Activated CD4-positive, alpha-beta T cell treated with anti-CD3 and anti-CD28 coated beads for 24 hours (primary cell): ENCODE measurements at places on chromosomes 5 and 9.

GRCh38 chr5:1948111-1948510, 65.4 kb upstream of the IRX4 start:
- no peak for DNase-seq

DNA sequence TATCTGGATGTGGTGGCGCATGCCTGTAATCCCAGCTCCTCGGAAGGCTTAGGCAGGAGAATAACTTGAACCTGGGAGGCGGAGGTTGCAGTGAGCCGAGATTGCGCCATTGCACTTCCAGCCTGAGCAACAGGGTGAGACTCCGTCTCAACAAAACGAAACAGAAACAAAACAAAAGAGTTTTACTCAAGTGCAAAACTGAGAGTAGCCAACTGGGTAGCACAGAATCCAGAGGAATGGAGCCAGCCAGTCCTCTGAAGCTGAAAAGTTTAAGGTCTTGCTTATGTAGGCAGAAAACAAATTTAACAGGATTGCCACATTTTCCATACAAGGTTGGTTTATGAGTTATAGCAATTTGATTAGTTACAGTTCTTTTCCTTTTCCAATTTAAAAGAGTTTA, 32.0 kb downstream of the SPIN1 start:
- no peak for DNase-seq

DNA sequence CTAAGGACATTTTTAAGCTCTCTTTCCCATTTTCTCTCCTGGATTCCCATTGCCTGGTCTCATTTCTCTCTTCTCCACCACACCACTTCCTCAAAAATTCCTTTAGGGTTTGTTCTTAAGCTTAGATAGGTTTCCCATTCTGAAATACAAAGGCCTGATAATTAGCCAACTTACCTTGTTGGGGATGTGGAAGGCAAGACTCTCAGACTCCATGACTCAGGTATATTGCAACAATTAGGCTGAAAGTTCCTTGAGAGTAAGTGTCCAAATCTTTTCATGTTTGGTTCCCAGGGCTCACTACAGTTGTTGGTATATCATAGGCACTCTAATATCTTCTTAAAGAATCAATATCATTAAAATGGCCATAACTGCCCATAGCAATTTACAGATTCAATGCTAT, 43.6 kb downstream of the FXN start:
- no peak for DNase-seq

GRCh38 chr5:33474004-33474403, 33.2 kb downstream of the TARS1 start:
- no peak for DNase-seq

DNA sequence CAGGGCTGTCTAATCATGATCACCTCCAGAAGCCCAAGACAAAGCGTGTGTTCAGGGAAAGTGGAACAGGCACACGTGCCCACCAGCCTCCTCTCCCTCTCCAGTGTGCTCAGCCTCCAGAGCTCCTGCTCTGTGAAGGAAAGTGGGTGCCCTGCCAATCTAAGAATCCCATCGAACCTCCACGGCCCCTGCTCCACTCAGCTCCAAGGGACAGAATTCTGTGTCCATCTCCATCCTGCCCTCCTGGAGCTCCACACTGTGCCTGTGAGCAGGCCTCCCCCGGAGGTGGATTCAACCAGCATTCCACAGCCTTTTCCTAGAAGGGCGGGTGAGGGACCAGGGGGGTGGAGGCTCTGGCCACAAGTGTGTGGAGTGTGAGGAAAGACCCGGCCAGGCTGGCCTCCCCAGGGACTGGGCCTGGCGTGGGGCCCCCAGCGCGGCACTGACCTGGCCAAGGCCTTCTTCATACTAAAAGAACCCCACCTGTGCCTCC, 6.0 kb downstream of the EEIG1 start:
- DNase-seq: no peak

DNA sequence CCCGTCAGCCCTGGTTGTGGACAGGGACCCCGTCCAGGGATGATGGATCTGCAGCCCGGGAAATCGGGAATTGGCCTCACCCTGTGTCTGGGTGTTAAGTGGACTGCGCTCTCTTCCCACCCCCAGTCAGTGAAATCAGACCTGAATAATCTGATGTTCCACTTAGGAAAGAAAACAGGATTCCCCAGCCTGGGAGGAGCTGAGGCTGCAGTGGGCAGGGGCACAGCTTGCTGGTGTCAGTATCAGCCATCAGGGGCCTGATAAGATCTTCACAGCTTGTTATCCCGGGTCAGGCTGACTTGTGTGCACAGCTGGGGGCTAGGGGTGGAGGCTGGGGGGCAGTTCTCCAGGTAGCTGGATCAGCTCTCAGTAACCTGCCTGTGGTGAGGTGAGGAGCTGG, 29.1 kb downstream of the LMX1B start:
- no peak for DNase-seq

- no peak for DNase-seq
Measured at GRCh38 chr5:151580858-151581257, 10.3 kb downstream of the FAT2 start.

DNA sequence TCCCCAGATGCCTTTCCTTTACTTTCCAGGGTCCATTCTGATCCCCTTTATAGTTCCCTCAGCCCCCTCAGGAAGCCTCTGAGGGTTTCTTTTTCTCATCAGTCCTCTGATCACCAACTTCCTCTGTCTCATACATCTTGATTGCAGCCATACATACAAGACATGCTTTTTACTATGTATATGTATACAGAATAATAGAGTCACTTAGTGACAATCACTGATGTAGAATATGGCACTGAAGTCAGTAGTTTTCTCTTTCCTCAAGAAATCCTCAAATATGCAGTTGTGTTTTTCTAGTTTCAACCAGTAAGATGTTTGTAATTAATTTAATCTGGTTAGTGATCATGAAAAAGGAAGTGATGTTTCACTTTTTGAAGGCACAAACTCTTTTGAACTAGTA, 364.1 kb downstream of the MAN2A1 start:
- no peak for DNase-seq

GRCh38 chr5:14410394-14411201, 171.0 kb upstream of the OTULINL start:
- no peak for DNase-seq

DNA sequence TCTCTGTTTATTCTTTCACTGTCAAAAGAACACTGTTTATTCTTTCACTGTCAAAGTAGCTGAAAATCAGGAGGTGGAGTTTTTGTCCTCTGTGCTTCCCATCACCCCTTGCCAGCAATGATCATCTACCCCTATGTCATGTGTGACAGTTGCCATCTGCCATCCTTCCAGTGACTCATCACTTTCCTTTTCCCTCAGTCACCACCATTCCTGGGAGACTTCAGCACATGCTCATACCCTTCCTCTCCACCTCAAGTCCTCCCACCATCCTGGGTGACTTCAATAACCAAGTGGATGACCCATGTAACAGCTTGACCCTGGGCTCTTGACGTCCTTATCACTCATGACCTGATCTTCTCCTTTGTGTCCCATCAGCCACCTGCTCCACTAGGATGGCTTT, 43.3 kb upstream of the RASEF start:
- no peak for DNase-seq

- DNase-seq: peak; percentile 26
Measured at GRCh38 chr5:38556599-38557307, at the start of gene LIFR. Gene LIFR, minus strand, starts transcription at chr5:38556646. Its CDS starts 25,999 bp downstream, at chr5:38530647.

GRCh38 chr9:111187376-111187775, 142.6 kb downstream of the OR2K2 start:
- DNase-seq: no peak

GRCh38 chr9:85730916-85731630, 10.7 kb downstream of the AGTPBP1 start:
- no peak for DNase-seq

DNA sequence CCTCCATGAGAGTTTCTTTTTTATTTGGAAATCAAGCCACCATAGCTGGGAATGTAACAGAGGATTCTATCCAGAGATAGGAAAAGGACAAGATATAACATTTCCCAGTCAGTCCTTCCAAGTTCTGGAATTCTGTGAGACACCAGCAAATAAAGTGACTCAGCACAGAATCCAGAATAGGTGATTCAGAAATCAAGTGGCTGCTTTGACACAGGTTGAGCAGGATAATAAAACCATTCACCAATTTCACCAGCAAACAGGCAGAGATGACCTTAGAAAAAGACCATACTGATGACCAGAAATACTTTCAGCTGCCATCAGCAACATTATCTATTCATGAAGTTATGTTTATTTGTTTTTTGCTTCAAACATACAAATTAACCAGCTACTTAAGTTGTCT, 491.5 kb upstream of the TUSC1 start:
- DNase-seq: no peak

- no peak for DNase-seq
Measured at GRCh38 chr5:14659821-14660607, 4.5 kb upstream of the OTULIN start.

- DNase-seq: no peak
Measured at GRCh38 chr9:99035313-99035712, 69.6 kb upstream of the TGFBR1 start.

- DNase-seq: no peak
Measured at GRCh38 chr5:22908129-22908528, 55.0 kb upstream of the CDH12 start.

DNA sequence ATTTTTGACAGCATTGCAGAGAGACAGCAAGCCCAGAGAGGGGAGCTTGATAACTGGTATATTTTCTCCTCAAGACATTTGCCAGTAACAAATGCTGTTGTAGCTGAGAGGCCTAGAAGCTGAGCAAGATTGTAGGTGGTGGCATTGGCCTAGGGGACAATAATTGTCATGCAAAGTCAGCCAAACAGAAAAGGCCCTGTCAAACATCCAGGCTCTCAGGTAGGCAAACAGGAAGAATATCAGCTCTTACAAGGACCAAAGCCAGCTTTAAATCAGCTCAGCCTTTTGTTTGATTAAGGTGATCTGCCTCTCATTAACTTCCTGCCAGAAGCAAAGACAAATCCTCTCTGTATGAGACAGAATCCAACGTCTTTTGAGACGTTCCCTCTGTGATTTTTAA, 29.7 kb upstream of the BARX1 start:
- no peak for DNase-seq

- no peak for DNase-seq
Measured at GRCh38 chr5:176608937-176609723, 826 bp downstream of the GPRIN1 start.

DNA sequence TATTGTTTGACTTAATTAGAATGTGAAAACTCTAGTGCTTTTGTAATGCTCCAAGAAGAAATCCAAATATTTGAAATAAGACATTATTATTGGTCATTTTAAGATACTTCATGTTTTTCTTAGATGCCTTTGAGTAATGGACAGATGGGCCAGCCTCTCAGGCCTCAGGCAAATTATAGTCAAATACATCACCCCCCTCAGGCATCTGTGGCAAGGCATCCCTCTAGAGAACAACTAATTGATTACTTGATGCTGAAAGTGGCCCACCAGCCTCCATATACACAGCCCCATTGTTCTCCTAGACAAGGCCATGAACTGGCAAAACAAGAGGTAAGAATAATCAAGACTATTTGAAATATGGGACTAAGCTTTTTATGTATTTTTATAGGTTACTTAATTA, 69.2 kb upstream of the SREK1 start:
- DNase-seq: no peak

- DNase-seq: no peak
Measured at GRCh38 chr5:73338256-73339050, 110.1 kb downstream of the FOXD1 start.

GRCh38 chr5:97624886-97625285, 441.8 kb upstream of the RIOK2 start:
- DNase-seq: no peak

DNA sequence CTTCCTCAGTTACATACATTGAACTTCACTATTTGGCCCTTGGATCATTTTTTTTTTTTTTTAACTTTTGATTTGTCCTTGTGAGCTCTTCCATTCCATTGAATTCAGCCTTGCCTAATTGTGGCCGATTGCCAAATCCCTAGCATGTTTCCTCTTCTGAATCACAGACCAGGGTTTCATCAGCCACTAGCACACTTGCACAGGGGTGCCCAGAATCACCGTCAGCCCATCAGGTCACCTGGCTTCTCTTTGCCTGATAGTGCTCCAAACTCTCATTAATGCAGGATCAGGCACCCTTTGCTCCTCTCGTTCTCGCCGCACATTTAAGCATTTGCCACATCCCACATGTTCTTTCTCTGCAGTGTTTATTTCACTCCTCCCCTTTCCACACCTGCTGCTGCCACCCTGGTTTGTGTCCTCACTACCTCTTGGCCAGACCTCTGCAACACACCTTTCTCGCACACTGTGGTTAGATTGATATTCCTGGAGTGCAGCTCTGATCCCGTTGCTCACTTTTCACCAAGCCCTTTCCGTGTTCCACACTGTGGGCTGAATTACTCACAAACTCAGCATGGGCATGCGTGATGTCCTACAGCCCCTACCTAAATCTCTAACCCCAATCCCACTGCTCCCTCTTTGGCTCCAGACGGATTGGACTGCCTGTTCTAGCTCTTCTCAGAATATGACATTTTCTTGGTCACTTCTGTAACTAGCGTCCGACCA, 9.8 kb downstream of the PIK3R1 start:
- no peak for DNase-seq

- no peak for DNase-seq
Measured at GRCh38 chr5:32503261-32503660, 58.7 kb upstream of the ZFR start.

DNA sequence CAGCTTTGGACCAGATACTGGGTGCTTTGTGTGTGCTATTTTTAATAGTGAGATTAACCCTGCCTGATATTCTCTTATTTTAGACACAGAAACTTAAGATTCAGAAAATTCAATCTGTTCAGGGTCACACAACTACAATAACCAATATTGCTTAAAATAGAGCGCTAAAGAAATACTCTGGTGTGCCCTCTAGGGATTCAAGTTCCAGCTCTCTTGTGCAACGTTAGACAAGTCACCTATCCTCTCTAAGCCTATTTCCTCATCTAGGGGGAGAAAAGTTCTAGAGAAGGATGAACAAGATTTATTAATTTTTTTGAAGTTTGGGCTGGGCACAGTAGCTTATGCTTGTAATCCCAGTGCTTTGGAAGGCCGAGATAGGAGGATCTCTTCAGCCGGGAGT, 2.1 kb upstream of the SCAI start:
- no peak for DNase-seq

DNA sequence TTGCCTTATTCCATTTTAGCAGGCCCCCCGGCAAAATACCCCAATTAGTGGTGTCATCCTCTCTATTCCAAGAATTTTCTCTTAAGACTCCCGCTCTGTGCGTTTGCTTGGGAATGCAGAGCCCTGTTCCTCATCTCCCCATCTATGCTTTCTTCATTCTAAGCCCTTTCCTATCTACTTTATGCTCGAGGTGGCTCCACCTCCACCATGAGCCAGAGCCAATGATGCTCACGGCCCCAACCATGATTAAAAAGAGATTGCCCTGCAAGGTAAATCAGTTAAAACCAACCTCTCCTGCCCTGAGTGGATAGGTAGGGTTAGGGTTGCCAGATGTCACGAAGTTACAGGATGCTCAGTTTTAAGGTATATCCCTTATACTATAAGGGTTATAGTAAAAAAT, 677 bp upstream of the TXNDC15 start:
- DNase-seq: no peak

GRCh38 chr5:2442496-2443354, 308.8 kb downstream of the IRX2 start:
- DNase-seq: no peak
